ENCODE measurements at places on chromosomes 7 and 10.

- DNase-seq: no peak
Observed at GRCh38 chr7:91098566-91098965, 165.7 kb upstream of the FZD1 start.

- no peak for DNase-seq
Observed at GRCh38 chr10:126235979-126236851, 152.1 kb downstream of the ADAM12 start.

DNA sequence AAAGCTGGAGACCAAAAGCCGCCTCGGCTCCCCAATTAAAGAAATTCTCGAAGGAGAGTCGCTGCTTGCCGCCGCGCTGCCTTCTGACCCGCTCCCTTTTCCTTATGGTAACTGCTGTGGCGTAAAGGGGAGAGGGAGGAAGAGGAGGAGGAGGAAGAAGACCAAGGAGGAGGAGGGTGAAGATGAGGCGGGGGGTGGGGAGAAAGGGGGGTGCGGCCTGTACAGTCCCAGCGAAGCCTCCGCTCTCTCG, 388 bp downstream of the CNOT4 start:
- DNase-seq: no peak

DNA sequence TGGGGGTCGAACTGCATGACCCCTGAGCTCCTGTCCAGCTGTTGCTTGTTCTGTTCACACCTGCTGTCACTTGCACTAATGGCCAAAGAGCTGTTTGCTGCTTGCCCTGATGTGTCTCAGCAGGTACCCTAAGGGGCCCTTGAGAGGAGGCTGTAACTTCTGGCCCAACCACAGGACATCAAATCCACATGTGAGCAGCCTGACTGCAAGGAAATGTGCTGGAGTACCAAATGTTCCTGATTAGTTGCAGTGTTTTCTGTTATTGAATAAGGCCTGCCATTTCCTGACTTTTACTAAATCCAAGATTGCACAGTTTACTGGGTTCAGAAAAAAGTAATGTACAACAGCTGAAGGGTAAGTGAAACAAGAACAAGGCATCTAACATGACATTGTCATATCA, 91.7 kb upstream of the IL6 start:
- no peak for DNase-seq
